ENCODE measurements at places on chromosomes 5 and 9.

DNA sequence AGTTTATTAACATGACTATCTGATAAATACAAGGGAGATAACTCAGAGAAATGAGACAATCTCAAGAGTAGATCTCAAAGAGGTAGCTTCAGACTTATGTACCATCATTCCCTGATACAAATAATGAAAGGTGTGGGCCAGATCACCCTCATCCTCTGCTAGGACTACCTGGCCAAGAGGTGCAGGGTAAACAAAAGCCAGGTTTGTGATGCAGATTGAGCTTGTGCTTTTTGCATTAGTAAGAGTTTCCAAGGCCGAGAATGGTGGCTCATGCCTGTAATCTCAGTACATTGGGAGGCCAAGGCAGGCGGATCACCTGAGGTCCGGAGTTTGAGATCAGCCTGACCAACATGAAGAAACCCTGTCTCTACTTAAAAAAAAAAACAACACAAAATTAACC lies 8.9 kb upstream of the SPIN1 start:
- DNase-seq, result no peak

GRCh38 chr9:36874261-36874660 lies 159.8 kb downstream of the PAX5 start:
- no peak for DNase-seq

DNA sequence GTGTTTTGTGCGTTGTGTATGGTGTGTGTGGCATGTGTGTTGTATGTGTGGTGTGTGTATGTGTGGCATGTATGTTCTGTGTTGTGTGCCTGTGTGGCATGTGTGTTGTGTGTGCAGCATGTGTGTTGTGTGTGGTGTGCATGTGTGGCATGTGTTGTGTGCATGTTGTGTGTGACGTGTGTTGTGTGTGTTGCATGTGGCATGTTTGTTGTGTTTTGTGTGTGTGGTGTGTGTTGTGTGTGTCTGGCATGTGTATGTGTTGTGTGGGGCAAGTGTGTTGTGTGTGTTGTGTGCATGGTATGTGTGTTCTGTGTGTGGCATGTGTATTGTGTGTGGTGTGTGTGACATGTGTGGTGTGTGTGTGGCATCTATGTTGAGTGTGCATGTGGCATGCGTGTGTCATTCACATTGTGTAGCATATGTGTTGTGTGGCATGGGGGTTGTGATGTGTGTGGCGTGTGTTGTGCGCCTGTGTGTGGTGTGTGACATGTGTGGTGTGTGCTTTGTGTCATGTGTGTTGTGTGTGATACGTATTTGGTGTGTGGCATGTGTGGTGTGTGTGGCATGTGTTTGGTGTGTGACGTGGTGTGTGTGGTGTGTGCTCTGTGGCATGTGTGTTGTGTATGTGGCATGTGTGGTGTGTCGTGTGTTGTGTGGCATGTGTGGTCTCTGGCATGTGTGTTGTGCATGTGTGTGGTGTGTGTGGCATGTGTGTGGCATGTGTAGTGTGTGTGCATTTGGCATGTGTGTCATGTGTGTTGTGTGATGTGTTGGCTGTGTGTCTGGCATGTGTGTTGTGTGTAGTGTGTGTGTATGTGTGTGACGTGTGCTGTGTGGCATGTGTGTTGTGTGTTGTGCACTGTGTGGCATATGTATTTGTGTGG lies 46.6 kb upstream of the IRX4 start:
- no peak for DNase-seq

GRCh38 chr5:169980418-169981053 lies at the start of gene INSYN2B:
TSS of gene INSYN2B (minus strand) at chr5:169980495. CDS start at chr5:169883898, 96,597 bp downstream.
- no peak for DNase-seq

- no peak for DNase-seq
Observed at GRCh38 chr5:170077526-170077925, 28.2 kb upstream of the FOXI1 start.

DNA sequence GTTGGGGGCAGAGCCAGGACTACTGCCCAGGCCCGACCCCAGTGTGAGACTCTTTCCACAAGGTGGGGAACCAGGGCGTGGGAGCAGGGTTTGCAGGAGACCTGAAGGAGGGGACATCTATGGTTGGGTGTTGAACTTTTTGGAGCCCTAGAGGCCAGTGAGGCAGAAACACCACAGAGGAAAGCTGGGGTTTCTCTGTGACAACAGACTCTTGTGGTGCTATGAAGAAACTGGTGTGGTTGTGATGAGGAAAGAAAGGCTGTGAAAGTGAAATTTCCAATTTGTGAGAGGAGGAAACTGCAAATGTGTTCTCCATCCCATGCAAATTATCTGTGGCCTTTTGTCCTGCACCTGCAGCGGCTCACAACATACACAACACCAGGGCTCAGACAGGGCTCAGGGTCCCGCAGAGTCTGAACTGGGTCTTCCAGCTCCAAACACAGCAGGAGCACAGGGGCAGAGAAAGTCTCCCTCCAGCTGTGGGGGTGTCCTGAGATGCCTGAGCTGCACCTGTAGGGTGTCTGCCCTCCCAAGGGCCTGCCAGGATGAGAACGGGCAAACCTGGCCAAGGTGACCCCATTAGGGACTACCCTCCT lies 51.4 kb upstream of the GRHPR start:
- no peak for DNase-seq

DNA sequence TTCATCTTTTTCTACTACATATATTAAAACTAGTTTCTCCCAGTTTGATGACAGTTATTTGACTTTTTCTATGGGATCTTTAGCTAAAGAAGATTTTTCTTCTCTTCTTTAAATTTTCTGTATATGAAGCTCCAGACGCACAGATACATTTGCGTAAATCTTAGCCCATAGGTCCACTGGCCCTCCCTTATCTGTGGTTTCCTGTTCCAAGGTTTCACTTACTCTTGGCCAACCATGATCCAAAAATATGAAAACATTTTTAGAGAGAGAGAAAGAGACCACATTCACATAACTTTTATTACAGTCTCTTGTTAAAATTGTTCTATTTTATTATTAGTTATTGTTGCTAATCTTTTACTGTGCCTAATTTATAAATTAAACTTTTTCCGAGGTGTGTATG lies 270.2 kb upstream of the DAPK1 start:
- no peak for DNase-seq

- no peak for DNase-seq
Observed at GRCh38 chr5:149282027-149282965, 10.6 kb downstream of the AFAP1L1 start.

GRCh38 chr9:20561531-20561930 lies 60.8 kb downstream of the MLLT3 start:
- DNase-seq, result no peak

GRCh38 chr5:54090495-54091120 lies 219.8 kb downstream of the ARL15 start:
- DNase-seq, result no peak

GRCh38 chr5:41071242-41071641 lies at the start of gene MROH2B:
TSS of gene MROH2B (minus strand) at chr5:41071342. CDS start at chr5:41070852, 490 bp downstream.
- no peak for DNase-seq

- no peak for DNase-seq
Observed at GRCh38 chr9:13588151-13589033, 308.9 kb upstream of the MPDZ start.

DNA sequence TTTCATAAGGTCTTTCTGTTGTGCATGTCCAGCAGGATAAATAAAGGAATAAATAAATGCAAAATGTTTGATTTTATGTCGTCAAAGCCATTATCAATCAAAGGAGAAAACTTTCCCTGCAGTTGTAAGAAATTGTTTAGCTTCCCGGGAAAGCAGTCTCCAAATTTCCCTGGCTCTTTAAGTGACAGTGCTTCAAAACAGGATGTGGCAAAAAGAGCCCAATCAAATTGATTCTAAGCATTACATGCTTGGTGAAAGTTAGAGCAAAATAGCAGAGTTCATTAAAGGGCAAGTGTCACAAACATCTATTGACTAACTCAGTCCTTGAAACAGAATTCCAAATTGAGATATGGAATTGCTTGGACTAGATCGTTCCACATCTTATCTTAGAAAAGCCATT lies 704.1 kb downstream of the PRELID2 start:
- no peak for DNase-seq

DNA sequence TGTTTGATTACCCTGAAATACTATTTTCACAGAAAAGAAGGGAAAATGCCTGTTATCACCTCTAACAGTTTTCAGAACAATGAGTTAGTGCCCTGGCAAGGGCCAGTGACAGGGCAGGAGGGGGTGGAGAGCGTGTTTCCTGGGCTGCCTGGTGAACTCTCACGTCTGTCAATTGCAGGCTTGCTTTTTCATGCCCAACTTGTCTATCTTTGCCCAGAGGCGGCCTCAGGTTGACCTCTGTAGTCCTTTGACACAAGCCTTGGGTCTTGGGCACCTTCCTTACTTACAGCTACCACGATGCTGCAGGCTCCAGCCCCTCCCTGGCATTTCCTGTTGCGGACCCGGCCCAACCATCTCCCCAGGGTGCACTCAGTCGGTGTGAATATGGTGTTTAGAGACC lies 2.2 kb upstream of the CEL start:
- no peak for DNase-seq

DNA sequence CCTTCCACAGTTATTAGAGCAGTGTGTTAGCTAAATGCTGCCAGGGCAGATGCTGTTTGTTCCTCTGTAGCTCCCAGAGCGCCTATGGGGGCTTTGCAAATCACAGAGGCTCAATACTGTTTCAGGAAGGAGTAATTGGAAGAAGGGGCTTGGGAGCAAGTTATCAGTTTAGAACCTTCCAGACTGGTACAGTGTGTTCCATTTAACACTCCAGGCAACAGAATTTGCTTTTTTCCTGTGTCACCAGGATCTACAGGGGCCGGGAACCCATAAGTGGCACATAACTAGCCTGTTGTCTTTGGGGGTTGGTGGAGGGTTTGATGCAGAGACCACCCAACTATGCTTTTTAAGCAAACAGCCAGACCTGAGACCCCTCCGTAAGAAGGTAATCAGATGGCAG lies 307.3 kb upstream of the KCNN2 start:
- DNase-seq, result no peak

GRCh38 chr5:127031147-127031862 lies 947 bp upstream of the MARCHF3 start:
- no peak for DNase-seq

- no peak for DNase-seq
Observed at GRCh38 chr5:148290271-148291195, 21.7 kb upstream of the SPINK7 start.

GRCh38 chr9:118028225-118028624 lies 324.0 kb downstream of the TLR4 start:
- no peak for DNase-seq

GRCh38 chr5:142697356-142698255 lies 11.7 kb upstream of the FGF1 start:
- no peak for DNase-seq

DNA sequence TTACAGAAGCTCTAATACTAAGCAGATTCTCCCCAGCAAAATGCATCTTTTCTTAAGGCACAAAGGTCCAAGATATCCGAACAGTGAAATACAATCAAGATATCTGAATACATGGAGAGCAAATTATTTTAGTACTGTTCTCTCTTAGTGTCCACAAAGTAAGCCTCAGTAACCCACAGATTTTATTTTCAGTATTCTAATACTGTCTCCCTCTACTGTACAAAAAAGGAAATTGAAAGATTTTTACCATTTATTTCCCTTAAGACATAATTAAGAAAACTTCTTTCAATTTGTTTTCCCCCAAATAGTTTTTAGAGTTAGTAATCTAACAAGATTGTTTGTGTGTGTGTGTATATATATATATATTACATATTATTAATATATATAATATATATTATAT lies 24.7 kb upstream of the NOL6 start:
- DNase-seq, result no peak

GRCh38 chr5:134477462-134478245 lies 47.8 kb upstream of the JADE2 start:
- no peak for DNase-seq

- no peak for DNase-seq
Observed at GRCh38 chr9:132588501-132589147, 6.2 kb downstream of the BARHL1 start.

- DNase-seq, result peak; percentile 32
Observed at GRCh38 chr9:107638521-107639310, 149.1 kb upstream of the KLF4 start.

DNA sequence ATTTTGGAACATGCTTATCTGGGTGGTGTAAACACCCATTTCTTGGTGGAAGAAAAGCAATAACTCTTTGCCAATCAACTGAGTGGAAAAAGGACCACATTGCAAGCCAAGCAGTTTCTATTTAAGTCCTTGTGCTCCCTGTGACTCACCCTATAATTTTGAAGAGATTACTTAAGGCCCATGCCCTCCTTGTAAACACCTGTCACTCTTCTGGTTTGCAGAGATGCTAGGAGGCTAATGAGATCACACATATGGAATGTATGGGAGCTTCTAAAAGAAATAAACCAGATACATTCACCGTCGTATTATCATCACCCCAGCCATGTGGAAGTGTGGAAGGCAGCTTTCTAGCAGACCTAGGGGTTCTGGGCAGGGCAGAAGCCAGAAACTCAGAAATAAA lies 337.1 kb downstream of the GADD45G start:
- DNase-seq, result peak; percentile 53

- DNase-seq, result no peak
Observed at GRCh38 chr5:9058666-9059065, 487.2 kb downstream of the SEMA5A start.

DNA sequence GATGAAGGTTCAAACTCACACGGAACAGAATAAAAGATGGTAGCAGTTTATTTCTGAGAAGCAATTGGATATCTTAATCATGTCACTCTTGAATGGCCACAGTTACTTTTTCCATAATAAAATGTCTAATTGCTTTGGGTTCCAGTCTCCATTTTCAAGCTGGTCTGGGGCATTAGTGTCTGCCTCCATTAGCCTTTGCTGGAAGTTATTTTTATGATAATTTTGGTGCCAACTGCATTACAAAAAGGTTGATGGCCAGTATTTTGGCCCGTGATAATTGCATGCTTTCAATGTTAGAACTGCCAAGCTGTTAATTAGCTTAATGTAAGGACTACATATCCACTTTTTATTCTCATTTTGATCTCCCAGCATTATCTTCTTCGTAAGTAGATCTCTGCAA lies 165.9 kb downstream of the SMC2 start:
- DNase-seq, result no peak

DNA sequence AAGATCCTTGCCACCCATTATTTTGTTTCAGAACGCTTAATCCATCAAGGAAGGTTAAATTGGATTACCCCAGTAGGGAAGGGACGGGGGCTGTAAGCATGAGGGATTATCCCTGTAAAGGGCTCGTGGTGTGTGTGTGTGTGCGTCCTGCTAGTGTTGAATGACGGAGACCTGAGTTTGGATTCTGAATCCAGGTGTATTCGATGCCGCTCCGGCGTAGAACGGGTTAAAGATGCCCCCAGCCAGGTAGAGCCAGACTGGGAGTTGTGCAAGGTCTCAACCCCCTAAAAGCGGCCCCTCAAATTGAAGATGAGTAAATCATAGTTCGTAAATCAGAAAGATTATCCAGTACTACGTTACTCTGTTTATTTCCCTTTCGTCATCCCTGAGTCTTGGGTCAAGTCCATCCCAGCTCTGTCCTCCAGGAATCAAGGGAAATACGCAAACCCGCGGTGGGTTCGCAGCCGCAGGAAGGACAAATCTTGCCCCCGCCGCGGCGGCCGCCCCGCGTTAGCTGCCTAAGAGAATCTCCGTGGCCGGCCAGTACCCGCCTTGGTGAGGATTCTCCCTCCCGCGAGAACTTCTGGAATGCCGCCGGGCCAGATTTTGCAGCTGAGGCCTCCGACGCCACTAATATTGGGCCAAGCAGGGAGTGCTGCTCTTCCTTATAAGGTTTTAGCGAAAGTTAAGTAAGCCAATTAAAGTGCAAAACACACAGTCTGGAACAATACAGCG lies 586 bp upstream of the MTAP start:
- DNase-seq, result no peak

GRCh38 chr9:132187121-132187620 lies 25.3 kb downstream of the NTNG2 start:
- no peak for DNase-seq

Data from NCI-H1417 treated with DMSO at 0.1 percent for 48 hours (cell line).